Activated T-cell treated with anti-CD3 and anti-CD28 coated beads, Interleukin-2, amount 50 U/mL, for 72 hours (primary cell): ENCODE measurements at places on chromosomes 16 and 17.

GRCh38 chr16:84277244-84277823 is 17.3 kb upstream of the WFDC1 start:
- peak; percentile 74 for DNase-seq

DNA sequence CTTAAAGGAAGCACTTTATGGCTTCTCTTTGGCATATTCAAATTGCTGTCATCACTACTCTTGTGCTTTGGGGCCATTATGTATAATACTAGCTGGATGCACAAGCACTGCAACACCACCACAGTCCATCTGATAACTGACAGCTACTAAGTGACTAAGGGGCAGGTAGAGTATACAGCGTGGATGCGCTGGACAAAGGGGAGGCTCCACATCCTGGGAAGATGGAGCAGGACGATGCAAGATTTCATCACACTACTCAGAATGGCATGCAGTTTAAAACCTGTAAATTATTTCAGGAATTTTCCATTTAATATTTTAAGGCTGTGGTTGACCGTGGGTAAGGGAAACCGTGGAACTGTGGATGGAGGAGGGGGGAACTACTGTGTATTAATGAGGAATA is 25.0 kb downstream of the MPRIP start:
- no peak for DNase-seq

DNA sequence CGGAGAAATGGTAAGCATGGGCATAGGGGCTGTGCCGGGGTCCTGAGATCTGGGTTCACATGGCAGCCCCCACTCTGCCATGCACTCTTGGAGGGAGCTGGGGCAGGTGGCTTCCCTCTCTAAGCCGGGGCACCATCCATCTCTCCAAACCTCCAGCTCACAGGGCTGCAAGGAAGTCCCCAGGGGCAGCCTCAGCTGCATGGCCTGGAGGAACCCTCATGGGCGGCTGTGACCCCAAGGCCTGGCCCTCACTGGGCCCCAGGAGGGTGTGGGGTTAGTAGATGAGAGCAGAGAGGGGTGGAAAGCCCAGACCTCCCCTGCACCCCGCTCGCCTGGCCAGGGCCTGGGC is 2.6 kb downstream of the CTRB2 start:
- no peak for DNase-seq

DNA sequence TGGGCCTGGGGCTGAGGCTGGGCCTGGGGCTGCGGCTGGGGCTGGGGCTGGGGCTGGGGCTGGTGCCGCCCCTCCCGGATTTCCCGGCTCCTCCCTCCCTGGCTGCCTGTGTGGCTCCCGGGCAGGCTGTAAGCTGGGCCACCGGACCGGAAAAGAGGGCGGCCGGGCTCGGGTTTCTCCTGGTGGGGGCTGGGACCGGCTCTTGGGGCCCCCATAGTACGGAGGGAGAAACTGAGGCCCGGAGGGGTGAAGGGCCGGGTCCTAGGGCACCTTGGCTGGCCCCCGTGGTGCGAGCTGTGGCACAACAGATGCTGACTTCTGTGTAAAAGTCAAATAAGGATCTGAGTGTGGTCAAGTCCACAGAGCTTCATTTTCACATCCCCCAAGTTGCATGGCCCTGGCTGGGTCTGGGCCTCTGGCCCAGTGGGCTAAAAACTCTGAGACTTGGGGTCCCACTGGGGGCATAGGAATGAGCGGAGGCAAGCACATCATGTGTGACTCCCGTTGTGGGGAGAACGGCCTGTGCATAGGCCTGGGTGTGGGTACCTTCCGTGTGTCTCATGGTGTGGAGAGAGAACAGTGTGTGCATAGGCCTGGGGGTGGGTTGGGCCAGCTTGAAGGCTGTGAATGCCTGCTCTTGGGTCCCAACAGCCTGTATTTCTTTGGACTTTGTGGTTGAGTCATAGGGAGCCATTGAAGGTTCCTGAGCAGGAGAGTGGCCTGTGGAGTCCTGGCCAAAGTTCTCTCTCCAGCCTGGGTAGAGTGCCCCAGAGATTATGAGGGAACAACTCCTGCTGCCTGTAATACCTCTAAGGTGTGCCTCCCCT is 123.9 kb upstream of the CIBAR2 start:
- DNase-seq, result no peak

DNA sequence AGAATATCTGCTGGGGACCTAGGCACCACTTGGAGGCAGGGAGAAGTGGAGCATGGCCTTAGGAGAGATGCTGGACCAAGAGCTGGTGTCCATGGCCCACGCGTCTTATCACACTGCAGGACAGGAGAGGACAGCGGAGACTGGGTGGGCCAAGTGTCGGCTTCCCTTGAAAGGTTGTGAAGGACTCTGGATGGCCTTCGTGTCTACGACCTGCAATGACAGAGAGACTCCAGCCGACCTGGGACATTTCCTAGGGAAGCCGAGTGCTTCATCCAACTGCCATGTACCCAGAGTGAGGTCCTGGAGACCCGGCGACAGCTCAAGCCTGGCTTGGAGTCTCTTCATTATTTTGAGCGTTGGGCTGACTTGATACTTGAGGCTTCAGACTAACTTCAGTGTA is 20.5 kb downstream of the C1QTNF1 start:
- DNase-seq, result no peak

DNA sequence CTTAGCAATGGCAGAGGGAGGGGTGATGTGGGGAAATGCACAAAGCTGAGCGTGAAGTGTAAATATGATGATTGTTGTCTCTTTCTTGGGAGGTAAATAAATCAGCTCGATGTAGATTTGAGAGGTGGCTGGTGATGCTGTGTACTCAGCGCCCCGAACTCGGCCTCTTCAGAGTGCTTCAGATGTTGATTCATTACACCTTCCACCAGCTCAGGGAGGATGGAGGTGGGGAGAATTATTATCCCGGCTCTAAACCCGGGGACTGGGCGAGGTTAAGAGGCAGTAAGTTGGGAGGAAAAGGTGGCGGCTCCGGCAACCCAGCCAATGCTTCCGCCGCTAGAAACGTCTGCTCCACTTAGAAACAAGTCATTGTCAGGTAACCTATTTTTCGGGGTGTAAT is 86.5 kb downstream of the RPA1 start:
- DNase-seq, result no peak

GRCh38 chr16:86338403-86339115 is 171.8 kb upstream of the FOXF1 start:
- DNase-seq, result no peak

DNA sequence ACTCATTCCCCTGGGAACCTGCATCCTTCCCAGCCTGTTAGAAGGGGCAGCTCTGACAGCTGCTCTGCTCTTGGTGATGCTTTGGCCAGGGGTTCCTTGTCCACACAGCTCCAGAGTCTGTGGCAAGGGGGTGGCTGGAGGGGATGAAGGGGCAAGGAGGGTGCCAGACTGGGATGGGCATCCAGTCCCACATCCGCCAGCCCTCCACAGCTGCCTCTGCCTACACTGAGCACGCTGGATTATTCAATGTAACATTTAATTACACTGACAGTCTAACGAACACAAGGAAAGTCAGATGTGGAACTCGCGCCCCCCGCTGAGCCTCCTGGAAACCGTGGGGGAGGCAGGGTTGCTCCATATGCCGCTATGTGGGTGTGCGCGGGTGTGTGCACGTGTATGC is 101.1 kb downstream of the C16orf78 start:
- DNase-seq, result no peak

- DNase-seq, result peak; percentile 91
These were observed at the start of gene IFI35 for GRCh38 chr17:43006639-43007551. Gene IFI35, plus strand, starts transcription at chr17:43006784. Its CDS starts 164 bp downstream, at chr17:43006948.

GRCh38 chr17:63558441-63558840 is 8.2 kb downstream of the DCAF7 start:
- no peak for DNase-seq

- DNase-seq, result no peak
These were observed 6.1 kb upstream of the KRTAP2-4 start for GRCh38 chr17:41071606-41072360.

DNA sequence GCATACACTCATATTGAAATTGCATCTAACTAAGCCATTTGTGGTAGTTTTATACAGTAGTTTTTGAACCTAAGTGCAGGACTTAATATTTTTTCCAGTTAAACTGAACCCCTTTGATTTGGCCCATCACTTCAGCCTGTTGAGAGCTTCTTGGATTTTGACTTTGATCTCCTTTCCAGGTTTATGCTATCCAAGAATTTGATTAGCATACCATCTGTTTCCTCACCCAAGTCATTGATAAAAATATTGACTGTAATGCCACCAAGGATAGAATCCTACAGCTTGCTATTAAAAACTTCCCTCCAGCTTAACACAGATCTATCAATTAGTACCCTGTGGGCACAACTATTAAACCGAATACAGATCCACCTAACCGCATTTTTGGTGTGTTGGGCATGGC is 7.2 kb downstream of the TMEM94 start:
- DNase-seq, result no peak

DNA sequence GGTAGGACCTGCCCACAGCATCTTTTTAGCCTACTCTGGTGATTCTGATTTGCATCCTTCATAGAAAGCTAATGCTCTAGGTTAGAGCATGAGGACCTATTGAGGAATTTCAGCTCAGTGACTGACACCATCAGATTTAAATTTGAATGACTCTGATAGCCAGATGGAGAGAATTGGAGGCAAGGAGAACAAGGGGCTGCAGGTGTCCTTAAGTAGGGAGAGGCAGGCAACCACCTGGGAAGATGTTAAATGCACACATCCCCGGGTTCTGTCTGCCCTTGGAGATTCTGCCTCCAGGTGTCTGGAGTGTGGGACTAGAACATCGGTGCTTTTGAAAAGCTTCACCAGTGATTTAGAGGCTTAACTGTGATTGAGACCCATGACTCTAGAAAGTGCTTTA is 221.8 kb downstream of the SPECC1 start:
- DNase-seq, result no peak

GRCh38 chr16:83817022-83817421 is 9.2 kb downstream of the HSBP1 start:
- no peak for DNase-seq

- DNase-seq, result no peak
These were observed 259.9 kb downstream of the MRTFB start for GRCh38 chr16:14331020-14331419.

DNA sequence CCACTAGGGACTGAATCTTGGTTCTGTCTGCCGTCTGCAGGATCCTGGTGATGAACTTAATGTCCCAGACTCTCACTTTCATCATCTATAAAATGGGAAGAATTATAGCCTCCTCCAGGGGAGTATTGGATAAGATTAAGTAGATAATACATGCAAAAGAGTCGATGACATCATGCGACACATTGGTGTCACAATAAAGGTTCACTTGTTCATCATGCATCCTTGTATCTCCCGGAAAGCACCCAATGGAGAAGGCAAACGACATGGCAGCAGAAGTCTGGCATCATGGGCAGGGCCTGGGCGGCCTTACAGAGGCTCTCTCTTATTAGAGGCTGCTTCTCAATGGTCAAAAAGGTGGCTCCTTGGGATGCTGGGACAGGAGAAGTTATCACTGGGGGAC is 35.1 kb upstream of the CD300E start:
- no peak for DNase-seq

- no peak for DNase-seq
These were observed 14.4 kb downstream of the PIPOX start for GRCh38 chr17:29057361-29057760.

GRCh38 chr17:21019976-21020586 is 22.7 kb downstream of the USP22 start:
- DNase-seq, result peak; percentile 26

- DNase-seq, result no peak
These were observed 15.3 kb downstream of the CMTM3 start for GRCh38 chr16:66619534-66620428.

DNA sequence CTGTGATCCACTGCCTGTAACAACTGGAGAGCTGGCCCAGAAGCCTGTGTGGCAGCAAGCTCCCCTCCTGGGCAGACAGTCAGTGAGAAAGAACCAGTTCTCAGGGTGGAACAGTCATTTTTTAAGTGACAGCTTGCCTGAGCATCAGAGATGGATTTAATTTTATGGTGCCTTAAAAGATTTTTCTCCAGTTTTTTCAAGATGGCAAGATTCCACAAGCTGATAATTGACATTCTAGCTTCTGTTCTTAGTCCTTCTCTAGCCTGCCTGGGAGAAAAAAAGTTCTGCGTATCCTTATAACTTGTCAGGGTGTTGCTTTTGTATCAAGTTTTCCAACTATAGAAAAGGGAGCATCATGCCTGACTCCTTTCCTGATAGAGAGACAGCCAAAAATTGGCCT is 21.2 kb downstream of the CALB2 start:
- DNase-seq, result no peak

- DNase-seq, result no peak
These were observed 38.2 kb downstream of the CMTM4 start for GRCh38 chr16:66658143-66658859.

DNA sequence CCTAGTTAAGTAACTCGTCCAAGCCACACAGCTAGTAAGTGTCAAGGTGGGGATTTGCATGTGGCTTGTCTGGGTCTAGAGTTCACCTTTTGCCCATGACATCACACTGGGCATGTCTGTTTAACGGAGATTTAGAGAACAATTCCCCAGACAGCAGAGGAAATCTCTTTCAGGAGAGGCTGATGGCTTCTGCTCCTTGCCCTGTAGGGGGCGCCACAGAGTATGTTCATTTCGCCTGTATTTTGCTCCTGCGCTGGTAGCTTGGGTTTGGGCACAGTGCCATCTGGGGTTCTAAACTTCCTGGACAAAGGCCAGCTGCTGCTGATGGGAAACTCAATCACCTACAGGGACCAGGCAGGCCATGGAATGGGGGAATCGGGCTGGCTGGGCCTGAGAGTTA is 20.4 kb downstream of the OTOA start:
- DNase-seq, result peak; percentile 44

- no peak for DNase-seq
These were observed 9.9 kb downstream of the FMNL1 start for GRCh38 chr17:45231481-45232116.

DNA sequence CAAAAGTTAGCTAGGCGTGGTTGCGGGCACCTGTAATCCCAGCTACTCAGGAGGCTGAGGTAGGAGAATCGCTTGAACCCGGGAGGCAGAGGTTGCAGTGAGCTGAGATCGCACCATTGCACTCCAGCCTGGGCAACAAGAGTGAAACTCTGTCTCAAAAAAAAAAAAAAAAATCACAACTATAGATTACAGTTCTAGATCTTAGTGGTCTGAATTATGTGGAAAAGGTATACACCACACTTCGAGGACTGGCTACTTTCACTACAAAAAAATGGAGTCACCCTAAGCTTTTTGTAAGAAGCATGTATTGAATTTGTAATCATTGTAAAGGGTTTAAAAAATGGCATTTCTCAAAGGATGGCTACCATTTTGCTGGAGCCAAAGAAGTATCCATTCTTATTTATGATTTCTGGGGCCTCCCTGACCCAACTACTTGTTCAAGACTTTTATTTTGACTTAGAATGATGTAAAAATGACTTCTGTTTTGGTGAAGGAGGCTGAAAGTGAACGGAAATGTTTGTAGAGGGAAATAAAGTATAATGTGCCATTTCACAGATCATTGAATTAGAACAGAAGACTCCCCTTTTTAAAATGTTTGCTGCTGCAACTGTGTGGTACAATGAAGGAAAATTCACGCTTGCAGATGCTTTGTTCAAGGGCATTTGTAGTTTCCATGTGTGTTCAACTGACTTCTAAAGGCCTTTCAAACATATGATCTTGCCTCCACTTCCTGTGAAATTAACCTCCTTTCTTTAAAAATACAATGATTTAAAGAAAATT is 37.1 kb upstream of the NOL11 start:
- DNase-seq, result no peak

GRCh38 chr17:79176792-79177601 is 102.4 kb downstream of the ENGASE start:
- no peak for DNase-seq
